ENCODE measurements at places on chromosomes 2 and 18.

DNA sequence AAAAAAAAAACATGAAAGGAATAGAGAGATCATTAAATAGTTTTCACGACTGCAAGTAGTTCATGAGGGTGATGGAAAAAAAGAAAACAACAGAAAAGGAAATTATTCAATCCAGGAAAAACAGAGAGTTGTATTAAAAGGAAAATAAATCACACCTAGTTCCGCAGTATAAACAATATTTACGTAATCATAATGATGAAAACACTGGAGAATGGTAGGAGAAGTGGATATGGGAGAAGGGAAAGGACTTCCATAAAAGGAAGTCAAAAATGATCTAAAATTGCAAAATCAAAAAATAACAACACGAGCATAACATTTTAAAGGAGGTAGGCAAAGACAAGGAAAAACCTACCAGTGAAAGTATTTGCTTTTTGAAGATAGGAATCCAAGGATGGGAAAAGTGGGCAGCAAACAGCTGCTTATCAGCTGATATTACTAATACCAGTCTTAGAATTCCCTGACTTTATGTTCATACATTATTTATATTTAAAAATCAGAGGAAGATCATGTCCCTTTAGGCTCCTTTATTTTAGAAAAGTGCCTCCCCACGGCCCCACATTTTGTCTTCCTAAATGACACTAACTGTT, 160.8 kb downstream of the NBAS start:
- DNase-seq: no peak

DNA sequence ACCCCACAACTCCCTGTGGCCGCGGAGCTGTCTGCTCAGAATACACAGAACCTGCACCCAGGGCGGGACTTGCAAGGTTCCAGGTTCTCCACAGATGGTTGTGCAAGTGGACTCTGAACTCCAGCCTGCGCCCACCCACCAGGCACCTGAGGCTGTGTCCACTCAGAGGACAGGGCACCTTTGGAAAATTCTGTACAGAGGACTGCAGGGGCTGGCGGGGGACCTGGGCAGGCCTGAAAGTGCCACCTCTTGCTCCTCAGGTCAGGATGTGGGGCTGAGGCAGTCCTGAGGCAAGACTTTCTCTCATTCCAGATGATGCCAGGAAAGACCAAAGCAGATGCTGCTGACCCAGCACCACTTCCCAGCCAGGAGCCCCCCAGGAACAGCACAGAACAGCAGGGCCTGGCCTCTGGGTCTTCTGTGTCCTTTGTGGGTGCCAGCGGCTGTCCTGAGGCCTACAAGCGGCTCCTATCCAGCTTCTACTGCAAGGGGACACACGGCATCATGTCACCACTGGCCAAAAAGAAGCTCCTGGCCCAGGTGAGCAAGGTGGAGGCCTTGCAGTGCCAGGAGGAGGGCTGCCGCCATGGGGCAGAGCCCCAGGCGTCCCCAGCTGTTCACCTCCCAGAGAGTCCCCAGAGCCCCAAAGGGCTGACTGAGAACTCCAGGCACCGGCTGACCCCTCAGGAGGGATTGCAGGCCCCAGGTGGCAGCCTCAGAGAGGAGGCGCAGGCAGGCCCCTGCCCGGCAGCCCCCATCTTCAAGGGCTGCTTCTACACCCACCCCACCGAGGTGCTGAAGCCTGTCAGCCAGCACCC, 14.4 kb downstream of the ARID5A start:
- DNase-seq: no peak

DNA sequence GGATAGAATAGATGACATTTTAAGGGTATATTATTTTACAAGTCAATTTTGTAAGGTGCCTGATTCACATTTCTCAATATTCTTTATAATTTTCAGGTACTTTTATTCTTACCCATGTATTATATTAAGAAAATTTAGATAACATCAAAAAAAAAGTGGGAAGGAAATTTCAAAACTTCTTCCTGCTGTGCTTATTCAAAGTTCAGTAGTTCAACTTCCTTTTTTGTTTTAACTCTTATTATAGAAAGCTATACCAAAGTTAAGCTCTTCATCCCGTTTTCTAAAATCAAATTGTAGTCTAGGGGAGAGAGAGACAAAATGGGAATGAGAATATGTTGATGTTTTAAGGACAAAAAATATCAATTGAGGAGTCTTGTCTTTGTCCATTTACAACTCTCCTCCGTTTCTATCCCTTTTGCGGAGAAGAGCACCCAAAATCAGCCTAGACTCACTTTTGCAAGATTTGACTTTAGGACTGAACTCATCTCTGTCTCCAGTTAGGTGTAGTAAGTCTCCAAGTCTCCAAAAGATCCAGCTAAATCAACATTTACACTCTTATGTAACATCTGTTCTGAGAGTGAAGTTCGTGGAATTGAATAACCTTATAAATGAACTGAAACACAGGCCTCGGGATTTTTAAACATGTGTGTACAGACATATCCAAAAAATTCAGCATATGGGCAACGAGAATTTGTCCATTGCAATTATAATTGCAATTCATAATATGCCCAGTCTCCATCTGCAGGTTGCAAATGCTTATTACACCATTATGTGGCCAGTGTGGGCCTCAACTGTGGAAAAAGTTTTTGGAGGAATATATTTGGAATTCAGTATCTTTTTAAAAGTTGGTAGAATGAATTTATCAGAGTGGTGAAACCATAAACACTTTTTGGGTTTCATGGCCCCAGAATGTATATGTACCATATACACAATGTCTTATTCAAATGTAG, 23.9 kb downstream of the FAM124B start:
- no peak for DNase-seq

- DNase-seq: no peak
These were observed 75.3 kb upstream of the ZC3H15 start for GRCh38 chr2:186410802-186411201.

- DNase-seq: no peak
These were observed 389.6 kb downstream of the TGIF1 start for GRCh38 chr18:3839581-3839981.

DNA sequence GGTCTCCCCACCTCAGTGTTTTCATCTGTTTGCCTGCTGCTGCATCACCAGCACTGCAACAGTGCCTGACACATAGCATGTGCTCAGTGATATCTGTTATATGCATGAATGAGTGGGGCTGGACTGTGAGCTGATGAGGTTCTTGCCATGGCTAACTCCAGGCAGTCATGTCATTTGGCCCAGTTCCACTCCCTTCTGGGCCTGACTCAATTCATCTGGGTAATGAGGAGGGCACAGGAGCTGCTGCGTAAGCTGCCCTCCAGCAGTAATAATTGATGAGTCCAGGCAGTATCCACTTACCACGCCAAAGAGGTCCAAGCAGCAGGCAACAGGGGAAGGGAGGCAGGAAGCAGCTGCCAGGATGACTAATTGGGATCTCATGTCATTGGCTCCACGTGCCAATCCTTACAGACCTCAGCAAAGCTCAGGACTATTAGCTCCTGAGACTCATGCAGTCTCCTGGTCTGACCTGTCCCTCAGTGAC, 34.1 kb upstream of the MAT2A start:
- DNase-seq: no peak

DNA sequence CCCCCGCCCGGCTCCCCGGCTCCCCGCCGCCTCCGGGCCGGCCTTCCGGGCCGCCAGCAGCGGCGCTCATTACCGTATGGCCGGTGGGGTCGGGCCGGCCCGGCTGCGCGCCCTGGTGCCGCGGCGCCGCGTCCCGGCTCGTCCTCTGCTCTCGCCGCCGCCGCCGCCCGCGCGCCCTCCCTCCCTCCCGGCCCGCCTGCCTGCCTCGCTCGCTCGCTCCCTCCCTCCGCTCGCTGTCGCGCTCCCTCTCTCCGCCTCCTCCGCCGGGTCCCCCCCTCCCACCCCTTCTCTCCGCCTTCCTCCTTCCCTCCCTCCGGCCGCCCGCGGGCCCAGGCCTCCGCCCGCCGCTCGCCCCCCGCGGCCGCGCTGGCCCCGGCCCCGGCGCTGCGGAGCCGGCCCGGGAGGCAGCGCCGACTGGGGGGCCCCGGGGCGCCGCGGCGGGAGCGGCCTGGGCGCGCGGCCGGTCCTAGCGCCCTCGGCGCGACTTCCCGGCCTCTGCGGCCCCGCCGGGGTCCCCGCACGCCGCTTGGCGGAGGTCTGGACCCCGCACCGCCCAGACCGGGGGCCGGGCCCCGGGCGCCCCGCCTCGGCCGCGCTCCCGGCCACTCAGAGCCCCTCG, at the start of gene DNMT3A:
Gene DNMT3A (minus strand): TSS at position 173 of the 619 bp plus-strand sequence. CDS start 27,941 bp downstream, outside the sequence.
- no peak for DNase-seq

GRCh38 chr18:79587226-79587741, 92.3 kb upstream of the CTDP1 start:
- DNase-seq: no peak

- no peak for DNase-seq
These were observed 370 bp upstream of the ZNF804A start for GRCh38 chr2:184598002-184598315.

DNA sequence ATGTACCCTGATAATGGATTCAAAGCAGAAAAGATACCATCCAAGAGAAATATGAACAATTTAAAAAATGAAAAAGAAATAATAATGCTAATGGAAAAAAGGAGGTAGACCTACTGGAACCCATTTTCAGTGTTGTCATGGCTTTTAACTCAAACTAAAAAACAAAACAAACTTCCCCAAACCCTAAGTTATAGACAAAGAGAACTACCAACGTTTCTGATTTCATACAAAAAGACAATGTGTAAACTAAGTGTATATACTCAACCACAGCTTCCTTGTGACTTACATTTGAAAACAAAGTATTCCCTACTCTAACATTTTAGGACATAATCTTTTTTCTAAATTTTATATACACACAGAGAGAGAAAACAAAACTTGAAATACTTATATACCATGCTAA, 45.9 kb downstream of the ACVR1 start:
- no peak for DNase-seq

GRCh38 chr2:221975151-221975550, 323.6 kb downstream of the PAX3 start:
- no peak for DNase-seq

- DNase-seq: no peak
These were observed 60.0 kb upstream of the LRP1B start for GRCh38 chr2:142190805-142191204.

DNA sequence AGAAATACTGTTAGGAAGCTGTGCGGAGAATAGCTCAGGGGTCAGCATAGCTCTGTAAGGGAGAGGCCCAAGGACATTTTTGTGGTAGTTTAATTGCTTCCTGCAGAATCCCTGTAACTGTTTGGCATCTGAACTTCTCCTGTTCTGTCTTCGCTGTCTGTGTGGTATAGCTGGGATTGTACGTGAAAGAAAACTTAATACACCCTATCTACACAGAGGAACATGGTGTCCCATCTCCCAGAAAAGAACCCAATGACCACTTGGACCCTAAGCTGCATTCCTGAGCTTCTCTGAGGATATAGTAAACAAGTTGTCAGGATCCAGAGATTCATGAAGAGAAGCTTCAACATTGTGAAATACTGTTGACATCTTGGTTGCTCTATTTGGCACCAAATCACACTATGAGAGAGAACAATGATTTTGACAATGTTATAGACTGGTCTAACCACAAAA, 81.3 kb downstream of the CDC42EP3 start:
- no peak for DNase-seq

- DNase-seq: no peak
These were observed 171.2 kb upstream of the MYO3B start for GRCh38 chr2:170006587-170007325.

GRCh38 chr2:137369106-137369505, 595.2 kb upstream of the HNMT start:
- no peak for DNase-seq

GRCh38 chr2:231928481-231928880, 2.3 kb upstream of the NPPC start:
- no peak for DNase-seq

DNA sequence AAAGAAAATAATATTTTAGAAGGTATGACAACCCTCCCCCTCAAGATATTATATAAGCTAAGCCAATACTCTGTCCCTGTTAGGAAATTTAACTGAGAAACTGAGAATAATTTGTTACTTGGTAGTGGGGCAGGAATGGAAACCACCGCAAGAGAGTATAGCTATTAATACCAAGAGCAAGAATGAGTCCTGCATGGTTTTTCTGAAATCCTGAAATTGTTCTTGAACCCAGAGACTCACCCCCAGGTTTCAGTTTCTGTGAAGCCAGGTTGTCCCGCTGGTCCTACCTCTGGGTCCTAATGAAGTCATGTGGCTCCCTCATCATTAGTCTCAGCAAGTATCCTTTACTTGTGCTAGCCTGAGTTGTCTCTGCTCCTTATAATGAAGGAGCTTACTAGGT, 671.0 kb upstream of the ACVR2A start:
- no peak for DNase-seq

DNA sequence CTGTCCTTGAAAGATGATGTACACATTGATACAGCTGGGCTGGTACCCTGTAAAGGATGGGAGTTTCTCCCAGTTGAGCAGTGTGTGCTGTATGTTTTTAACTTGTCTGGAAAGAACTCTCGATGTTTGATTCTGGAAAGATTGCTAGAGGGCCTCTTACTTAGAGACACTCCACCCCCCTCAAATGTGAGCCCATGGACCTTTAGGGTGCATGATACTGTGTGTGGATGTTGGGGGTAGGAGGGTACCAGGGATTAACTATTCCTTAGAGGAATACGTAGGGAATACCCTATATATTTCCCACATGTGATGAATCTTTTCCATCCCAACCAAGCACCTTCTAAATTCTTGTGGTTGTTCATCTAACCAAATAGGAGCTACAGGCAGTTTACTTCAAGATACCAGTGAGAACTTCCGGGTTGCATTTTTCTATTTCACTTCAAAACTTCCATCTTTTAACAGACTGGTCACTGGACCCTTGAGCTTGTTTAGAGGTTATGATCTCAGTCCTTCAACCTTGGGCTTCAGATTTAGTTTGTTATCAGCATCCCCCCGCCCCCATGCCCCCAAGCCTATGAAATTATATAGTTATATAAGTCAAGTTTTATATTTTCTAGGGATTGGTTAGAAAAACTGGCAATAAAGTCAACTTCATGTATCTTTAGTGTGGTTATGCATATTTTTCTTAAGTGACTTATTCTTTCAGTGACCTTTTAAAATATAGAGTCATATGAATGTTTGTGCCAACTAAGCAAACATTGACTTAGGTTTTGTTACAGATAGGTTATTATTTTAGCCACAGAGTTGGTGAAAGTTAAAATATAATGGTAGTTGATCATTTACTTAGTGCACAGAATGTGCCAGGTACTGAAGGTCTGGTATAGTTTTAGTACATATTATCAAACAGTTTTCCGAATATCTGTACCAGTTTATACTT, 18.2 kb downstream of the AFTPH start:
- no peak for DNase-seq

GRCh38 chr2:234135750-234136221, 85.3 kb downstream of the SPP2 start:
- DNase-seq: peak; percentile 25

GRCh38 chr2:96108541-96109360, 7.6 kb downstream of the ADRA2B start:
- DNase-seq: no peak
